Left lobe of liver (tissue), 2 donors: ENCODE measurements at places on chromosomes 4 and X. TPM values are rescaled to one million over a fixed set of nuclear protein-coding genes. Genes with fewer than 3 reads are reported as not detected.

The ARMCX1 gene
- total RNA-seq, result 0.88 TPM

DNA sequence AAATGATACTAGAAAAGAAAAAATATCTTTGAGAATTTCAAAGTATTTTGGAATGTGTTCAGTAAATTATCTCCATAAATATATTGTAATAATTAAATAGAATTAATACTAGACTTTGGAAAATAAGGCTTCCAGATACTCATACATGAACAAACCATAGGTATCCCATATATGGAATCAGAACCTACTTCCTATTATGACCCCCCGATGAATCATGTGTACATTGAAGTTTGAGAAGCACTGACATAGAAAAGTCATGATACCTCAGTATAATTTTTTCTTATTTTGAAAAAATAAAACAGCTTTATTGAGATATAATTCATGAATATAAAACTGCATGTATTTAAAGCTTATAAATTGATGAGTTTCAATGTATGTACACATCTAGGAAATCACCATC, 27.2 kb upstream of the SMARCA5 start:
- DNase-seq, result no peak

DNA sequence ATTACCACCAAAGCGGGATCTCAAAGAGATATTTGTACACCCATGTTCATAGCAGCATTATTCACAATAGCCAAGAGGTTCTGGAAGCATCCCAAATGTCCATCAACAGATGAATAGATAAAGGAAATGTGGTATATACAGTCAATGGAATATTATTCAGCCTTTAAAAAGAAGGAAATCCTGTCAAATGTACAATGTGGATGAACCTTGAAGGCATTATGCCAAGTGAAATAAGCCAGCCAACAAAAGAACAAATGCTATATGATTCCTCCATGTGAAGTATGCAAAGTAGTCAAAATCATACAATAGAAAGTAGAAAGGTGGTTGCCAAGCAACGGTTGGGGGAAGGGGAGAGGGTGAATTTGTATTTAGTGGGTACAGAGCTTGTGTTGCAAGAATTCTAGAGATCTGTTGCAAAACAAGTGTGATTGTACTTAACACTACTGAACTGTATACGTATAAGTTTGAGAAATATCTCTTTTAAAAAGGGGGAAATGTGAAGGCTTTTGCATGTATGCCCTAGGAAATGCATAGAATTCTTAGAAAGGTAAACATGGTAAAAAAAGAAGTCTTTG, 5.0 kb upstream of the ZRSR2 start:
- no peak for DNase-seq

The GLRA2 gene
- not detected for total RNA-seq

The SPANXN4 gene
- not detected for total RNA-seq

- no peak for DNase-seq
Observed at GRCh38 chr4:145181091-145181501, 707 bp upstream of the OTUD4 start.

DNA sequence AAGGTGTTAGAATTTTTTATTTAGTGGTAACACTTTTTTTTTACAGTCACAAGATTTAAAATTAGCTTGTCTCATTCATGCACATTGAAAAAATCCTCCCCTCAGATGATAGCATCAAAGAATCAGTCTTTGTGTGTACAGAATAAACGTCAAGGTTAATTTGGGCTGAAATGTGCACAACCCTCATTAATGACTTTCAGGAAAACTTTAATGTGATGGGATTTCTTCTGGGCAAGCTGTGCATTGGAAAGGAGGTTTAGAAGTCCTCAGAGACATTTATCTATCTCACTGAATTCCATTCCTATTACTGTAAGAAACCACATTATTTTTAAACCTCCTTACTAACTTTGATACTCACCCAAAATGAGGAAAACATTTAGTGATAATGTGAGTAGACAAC, 88.2 kb upstream of the TECRL start:
- no peak for DNase-seq

The TMEM47 gene
- total RNA-seq, result 9.4 TPM

The PTPN13 gene
- 1.4 TPM for total RNA-seq
